CD4-positive, alpha-beta T cell treated with Interleukin-12 subunit alpha and Interleukin-12 subunit beta, for 1 hour (primary cell): ENCODE measurements at places on chromosomes 16 and 17.

DNA sequence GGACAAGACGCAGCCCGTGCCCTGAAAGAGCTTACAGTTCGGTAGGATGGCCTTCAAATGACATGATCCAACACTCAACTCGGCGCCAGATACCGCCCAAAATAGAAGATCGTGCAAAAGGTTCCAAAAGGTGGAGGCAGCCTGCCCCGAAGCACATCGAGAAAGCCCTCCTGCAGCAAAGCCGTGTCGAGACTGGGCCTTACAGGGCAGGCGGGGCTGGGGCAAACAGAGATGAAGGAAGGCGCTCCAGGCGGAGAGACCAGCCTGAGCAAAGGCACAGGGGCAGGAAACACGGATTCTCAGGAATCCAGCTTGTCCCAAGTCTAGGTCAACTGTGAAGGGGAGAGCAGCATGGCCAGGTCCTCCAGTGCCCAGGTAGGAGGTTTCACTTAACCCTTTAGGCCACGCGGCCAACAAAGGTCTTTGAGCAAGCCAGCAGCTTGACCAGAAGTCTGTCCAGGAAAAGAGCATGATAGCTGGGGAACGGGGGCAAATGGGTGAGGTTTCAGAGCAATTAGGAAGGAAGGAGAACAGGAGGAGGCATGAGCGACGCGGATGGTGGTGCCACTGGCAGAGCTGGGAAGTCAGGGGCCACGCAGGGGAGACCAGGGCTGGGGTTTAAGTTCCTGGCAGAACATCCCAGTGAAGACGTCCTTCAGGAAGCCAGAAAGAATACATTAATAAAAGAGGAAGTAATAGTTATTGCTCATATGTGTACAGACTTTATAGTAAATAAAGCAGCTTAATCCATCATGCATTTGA, 21.2 kb upstream of the EIF1 start:
- DNase-seq = no peak

GRCh38 chr17:29180034-29180787, at the start of gene MYO18A:
TSS of gene MYO18A (minus strand) at chr17:29180398. CDS start at chr17:29166940, 13,458 bp downstream.
- DNase-seq = peak; percentile 83

- DNase-seq = no peak
These were observed 3.5 kb downstream of the OMG start for GRCh38 chr17:31293581-31293980.

- no peak for DNase-seq
These were observed 36.0 kb downstream of the CHD9 start for GRCh38 chr16:53090591-53091411.

DNA sequence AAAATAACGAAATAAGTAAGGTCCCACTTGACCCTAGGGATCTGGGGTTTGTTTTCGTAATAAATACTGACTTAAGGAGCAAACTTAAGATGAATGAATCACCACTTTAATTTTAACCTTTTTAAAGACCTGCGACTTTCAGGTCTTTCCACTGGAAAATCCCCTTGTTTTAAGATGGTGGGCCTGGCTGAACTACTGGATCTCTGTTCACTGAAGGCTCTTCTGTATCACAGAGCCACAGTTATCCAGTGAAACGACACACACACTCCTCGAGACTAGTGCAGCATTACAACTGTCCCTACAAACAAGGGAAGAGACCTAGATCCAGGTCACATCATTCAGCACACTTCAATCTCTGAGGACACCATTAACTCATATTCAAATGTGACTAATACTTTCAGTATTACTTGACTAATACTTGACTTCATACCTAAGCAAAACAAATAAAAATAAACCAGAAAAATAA, 299.0 kb downstream of the CEP112 start:
- no peak for DNase-seq

GRCh38 chr16:30557707-30557956, 542 bp downstream of the ZNF764 start:
- DNase-seq = no peak

- no peak for DNase-seq
These were observed 151.7 kb upstream of the COX10 start for GRCh38 chr17:13917634-13918033.

DNA sequence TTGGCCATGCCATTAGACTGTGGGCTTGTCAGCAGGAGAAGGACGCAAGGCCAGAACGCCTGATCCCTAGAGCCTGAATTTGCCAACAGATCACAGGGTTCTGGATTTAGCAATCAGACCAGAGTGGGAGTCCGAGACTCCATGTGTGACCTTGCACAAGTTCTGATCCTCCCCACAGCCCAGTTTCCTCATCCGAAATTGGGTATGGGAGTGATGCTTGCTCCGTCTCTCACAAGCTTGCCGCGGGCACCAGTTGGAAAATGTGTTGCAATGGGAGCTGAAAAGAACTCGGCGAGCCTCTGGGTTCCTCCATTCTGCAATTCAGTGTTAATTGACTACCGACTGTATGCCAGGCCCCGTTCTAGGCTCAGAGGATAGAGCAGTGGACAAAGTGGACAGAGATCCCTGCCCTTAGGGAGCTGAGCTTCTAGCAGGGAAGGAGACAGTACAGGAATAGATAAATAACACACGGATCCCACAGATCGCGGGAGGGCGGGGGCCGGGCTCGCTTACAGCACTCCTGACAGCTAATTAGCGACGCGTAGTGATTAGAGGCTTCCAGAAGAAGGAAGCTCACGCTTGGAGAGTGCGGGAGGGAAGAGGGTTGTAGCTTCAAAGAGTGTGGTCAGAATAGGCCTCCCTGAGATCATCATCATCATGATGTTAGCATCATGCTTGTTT, 150.4 kb upstream of the CIBAR2 start:
- DNase-seq = no peak

- no peak for DNase-seq
These were observed at the start of gene PVALEF for GRCh38 chr17:81165246-81166032. TSS of gene PVALEF (plus strand) at chr17:81165507. CDS start at chr17:81181227, 15,720 bp downstream.

DNA sequence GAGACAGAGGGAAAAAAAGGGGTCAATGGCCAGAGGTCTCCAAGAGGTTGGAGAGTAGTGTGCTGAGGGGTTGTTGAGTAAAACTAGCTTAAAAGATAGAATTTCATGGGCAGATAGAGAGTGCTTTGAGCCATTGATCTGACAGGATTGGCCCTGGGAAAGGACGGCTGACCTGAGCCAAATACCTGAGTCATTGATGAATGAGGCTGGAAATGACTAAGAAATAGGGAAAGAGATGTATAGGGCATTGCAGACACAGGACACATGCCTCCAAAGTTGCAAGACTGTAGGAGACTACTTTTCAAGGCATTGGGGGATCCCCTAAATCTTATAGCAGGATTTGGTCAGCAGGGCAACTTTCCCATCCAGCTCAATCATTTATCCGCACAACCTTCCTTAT, 168.7 kb downstream of the ABCC12 start:
- no peak for DNase-seq

DNA sequence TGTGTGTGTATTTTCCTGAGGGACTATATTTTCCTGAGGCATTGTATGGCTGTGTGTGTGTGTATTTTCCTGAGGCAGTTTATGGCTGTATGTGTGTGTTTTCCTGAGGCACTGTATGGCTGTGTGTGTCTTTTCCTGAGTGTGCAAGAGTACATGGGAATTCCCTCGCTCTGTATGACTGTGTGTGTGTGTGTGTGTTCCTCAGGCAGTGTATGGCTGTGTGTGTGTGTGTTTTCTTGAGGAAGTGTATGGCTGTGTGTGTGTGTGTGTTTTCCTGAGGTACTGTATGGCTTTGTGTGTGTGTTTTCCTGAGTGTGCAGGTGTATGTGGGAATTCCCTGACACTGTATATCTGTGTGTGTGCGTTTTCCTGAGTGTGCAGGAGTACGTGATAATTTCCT, 4.1 kb downstream of the ZNF778 start:
- DNase-seq = no peak

DNA sequence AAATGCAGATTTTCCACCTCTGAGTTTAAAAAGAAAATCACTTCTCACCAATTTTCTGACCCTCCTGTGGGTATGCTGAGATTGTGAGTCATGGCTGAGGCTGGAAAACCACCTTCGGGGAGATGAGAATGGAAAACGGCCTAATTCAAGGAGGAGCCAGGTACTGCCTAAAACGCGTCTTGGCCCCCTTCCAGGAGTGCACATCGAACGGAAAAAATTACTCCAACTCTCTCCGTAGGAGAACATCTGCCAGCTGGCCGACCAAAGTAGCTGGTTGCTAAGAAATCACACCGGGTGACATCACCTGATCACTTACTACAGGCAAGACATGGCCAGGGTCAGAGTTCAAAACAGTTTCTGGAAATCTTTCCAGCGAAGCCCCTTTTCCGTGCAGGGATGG, 107.6 kb downstream of the ZNF423 start:
- DNase-seq = no peak

GRCh38 chr16:62829607-62830006, 793.4 kb upstream of the CDH8 start:
- no peak for DNase-seq

DNA sequence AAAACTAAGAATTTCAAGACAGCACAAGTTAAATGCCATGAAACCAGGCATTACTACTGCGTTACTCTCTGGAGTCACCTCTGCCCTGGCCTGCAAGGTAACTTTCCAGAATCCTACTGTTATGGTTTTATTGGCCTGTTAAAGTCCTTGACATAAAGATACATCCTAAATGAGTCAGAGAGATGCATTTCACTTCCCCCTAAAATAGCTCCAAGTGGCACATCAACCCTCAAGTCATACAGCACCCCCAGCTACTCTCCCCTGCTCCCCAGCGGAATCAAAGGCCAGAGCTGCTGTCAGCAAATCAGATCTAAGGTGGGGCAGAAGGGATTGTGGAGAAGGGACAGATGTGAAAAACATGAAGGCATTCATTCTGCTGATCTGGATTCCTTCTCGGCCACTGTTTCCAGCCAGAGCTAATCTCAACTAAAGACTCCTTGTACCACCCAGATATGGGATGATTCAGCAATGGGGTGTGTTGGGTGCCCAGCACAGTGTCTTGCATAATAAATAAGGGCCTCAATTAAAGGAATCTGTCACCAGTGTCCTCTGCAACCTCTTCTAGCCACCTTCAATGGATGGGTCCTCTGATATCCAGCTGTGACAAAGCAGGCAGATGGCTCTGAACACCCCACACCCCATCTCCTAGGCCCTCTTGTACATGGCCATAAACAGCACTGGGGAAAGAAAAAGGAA, 8.5 kb upstream of the CCL1 start:
- DNase-seq = no peak

- no peak for DNase-seq
These were observed 232.7 kb downstream of the SOX9 start for GRCh38 chr17:72353502-72353901.

GRCh38 chr17:64095144-64095882, 34.6 kb downstream of the ERN1 start:
- no peak for DNase-seq

GRCh38 chr17:164303-165235, 16.9 kb downstream of the DOC2B start:
- peak; percentile 40 for DNase-seq
